ENCODE measurements at places on chromosomes 16 and 17.

DNA sequence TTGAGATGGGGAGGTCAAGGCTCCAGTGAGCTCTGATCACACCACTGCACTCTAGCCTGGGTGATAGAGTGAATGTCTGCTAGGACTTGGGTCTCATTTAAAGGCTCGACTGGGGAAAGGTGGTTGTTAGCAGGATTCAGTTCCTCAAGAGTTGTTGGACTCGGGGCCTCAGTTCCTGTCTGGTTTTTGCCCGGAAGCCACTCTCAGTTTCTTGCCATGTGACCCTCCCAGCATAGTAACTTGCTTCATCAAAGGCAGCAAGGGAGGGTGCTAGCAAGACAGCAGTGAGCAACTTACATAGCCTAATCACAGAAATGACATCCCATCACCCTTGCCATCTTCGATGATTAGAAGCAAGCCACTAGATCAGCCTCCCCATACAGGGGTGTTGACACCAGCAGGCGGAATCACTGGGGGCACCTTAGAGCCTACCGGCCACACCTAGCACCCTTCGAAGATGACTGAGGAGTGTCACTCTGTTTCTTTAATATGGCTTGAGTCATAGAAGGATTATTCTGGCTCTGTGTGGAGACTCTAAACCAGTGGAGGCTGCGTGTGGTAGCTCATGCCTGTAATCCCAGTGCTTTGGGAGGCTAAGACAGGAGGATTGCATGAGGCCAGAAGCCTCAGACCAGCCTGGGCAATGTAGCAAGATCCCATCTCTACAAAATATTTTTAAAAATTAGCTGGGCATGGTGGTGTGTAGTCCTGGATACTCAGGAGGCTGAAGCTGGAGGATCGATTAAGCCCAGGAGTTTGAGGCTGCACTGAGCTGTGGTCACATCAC, 13.2 kb upstream of the SCNN1B start:
- DNase-seq: no peak

DNA sequence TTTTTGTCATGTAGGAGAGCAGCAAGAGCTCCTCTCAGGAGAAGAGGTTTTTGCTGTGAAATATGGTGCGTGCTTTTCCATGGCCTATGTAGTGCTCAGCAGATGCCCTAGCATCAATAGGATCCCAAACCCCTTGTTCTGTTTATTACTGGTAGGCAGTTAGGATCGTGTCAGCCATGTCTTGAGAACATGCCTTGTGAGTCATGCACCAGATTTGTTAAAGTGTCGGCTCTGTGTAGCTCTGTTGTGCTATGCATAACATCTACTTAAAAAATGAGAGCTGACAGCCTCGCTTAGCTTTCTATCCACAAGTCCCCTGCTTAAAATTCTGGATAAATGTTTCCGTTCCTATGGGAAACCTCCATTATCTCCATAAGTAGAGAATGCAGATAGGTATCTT, 4.4 kb upstream of the EIF4A3 start:
- no peak for DNase-seq

- no peak for DNase-seq
Observed at GRCh38 chr16:15643946-15644250, 944 bp upstream of the MARF1 start.

GRCh38 chr17:50863931-50864330, 2.2 kb downstream of the TOB1 start:
- DNase-seq: no peak

- no peak for DNase-seq
Observed at GRCh38 chr17:52032454-52032853, 126.1 kb downstream of the CA10 start.

GRCh38 chr16:30503403-30504296, 22.7 kb downstream of the ZNF768 start:
- DNase-seq: no peak

GRCh38 chr17:17156511-17156910, 49.6 kb downstream of the PLD6 start:
- no peak for DNase-seq

GRCh38 chr16:83704656-83705055, 103.1 kb upstream of the HSBP1 start:
- DNase-seq: no peak

- DNase-seq: no peak
Observed at GRCh38 chr16:4624827-4625559, 367 bp downstream of the MGRN1 start.

DNA sequence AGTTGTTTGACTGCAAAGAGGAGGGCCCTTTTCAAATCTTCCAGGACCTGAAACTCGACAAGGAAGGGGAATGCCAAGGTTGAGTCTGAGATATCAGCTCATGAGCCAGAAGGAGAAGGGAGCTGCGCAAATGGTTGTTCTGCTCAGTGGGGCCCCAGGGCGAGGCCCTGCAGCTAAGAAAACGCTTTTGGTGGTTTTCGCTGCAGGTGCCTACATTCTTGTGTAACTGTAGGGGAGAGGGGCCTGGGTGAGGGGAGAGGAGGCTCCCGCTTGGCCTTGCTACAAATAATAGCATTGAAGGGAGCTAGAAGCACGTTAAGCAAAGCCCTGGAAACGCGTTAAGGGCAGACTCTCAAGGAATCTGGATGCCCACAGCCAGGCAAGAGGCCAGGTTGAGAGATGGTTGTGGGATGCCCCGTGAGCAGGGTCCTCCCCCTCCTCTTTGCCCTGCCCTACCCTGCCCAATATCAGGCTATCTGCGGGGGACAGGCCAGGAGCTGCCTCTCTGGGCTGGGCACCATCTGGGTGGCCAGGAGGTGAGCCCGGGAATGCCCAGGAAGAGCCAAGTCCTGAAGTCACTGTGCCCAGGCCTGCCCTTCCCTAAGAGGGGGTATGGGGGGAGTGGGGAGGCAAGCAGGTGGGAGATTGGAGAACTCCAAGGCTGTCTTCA, 21.9 kb downstream of the GPR142 start:
- no peak for DNase-seq

DNA sequence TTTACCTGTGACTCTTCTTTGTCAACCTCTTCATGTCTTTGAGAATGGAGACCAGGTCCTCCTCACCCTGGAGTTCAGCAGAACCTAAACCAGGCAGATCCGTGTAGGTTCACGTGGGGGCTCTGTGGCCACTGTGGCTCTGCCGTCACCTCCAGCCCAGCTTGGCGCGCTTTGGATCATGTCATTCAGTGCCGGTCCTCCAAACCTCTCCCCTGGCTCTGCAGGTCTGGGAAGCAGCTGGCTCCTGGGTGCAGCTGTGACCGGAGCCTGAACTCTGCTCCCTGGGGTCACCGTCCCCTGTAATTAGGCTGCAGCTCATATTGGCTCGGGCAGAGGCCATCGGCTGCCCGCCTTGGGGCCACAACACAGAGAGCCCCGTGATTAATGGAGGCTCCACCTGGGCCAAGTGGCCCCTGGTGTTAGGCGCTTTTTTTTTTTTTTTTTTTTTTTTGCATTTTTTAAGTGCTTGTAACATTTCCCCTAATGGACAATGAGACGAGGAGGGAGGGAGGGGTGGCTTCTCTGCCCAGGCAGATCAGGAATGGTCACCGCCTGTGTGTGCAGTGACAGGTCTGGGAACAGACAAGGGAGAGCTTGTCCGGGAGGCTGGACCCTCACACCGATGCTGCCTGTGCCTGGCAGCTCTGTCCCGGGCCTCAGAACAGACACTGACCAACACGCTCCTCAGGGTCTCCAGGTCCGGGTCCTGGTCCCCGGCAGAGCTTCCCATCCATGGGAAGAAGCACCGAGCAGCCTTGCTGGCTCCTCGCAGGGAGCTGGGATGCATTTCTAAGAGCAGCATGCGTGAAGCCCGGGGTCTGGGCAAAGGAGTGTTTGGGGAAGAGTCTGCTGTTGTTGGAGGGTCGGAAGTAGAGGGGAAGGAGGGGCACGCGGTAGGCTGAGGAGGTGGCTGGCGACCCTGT, 247.9 kb downstream of the SEC14L1 start:
- DNase-seq: no peak

GRCh38 chr16:65226077-65226476, 104.2 kb upstream of the CDH11 start:
- DNase-seq: no peak

- no peak for DNase-seq
Observed at GRCh38 chr17:66469461-66469860, 167.0 kb downstream of the PRKCA start.

DNA sequence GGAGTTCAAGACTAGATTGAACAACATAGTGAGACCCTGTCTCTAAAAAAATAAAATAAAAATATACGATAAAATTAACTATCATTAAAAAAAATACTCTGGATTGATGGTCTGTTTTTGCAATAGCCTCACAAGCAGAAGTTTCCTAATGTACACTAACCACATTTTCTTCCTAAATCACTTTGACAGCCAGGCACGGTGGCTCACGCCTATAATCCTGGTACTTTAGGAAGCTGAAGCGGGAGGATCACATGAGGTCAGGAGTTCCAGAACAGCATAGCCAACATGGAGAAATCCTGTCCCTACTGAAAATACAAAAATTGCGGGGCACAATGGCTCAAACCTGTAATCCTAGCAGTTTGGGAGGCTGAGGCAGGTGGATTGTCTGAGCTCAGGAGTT, 64.7 kb downstream of the HELZ start:
- no peak for DNase-seq

DNA sequence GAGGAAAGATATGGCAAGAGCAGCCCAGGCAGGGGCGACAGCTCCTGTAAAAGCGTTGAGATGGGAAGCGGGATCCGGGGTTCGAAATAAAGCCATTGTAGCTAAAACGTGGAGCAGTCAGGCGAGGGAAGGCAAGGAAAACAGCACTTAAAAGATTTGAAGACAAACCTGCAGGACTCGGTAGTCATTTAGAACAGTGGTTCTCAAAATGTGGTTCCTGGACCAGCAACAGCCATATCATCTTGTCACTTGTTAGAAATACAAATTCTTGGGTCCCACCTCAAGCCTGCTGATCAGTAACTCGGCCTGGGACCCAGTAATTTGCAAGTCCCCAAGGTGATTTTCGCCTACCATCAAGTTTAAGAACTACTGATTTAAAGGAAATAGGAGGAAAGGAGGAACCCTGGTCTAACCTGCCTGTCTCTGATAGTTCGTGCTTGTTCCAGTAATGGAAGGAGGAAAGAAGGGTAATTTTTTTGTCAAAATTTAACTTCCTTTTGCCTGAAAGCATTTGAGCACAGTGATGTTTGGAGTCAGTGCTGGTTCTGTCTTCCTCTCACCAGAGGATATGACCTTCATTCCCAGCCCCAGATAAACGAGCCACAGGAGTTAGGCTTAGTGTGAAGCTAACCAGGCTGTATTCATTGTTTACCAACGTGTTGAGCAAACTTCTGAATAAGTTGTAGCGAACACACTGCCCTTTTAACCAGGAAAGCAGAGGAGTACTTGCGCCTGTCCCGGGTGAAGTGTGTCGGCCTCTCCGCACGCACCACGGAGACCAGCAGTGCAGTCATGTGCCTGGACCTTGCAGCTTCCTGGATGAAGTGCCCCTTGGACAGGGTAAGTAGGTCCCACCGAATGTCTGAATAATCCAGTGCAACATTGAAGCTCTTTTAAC, 1.1 kb downstream of the ORC6 start:
- DNase-seq: no peak

- DNase-seq: no peak
Observed at GRCh38 chr17:70525961-70526360, 356.6 kb downstream of the KCNJ2 start.

DNA sequence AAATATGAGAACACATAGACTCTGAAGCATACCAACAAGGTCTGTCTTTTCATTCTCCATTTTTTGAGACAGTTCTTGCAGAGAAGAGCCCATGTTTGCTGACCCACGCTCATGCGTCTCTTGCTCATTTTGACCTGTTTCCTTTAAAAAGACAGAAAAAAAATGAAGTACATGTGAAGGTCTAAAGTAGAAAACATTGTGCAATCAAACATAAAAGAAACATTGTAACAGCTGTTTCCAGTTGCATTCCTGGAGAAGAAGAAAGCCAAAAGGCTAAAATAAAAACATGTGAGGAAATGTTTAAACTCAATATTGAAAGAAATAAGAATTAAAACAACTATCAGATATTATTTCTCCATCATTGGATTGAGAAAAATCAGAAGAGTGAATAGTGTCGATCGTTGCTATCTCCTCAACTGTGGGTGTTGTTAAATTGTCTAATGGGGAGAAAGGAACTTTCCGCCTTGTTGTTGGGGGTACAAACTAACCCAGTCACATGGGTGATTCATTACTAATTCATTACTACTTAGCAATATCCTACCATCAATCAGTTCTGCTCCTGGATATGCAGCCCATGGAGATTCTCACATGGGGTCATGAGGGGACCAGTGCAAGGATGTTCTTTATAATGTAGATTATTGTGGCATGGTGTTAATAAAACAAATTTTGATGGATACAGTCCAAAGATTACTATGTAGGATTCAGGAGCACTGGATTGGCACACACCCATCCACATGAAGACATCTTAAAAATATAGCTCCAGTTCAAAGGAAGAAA, 9.5 kb downstream of the ABCA9 start:
- no peak for DNase-seq

DNA sequence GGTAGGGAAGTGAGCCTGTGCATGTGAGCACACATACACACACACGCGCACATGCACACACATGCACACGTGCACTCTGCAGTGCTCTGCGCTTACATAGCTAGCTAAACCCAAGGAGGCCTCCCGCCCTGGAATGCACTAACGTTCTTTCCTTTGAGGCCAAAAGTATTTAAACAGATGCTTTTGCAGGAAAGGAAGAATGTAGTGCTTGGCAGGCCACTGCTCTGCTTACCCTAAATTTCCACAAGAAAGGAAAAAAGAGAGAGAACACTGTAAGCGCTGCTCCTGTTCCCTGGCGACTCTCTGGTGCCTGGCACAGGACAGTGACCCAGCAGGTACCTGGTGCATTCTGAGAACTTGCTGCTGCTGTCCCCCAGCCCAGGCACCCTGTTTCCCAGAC, 31.3 kb upstream of the MRPS23 start:
- no peak for DNase-seq

DNA sequence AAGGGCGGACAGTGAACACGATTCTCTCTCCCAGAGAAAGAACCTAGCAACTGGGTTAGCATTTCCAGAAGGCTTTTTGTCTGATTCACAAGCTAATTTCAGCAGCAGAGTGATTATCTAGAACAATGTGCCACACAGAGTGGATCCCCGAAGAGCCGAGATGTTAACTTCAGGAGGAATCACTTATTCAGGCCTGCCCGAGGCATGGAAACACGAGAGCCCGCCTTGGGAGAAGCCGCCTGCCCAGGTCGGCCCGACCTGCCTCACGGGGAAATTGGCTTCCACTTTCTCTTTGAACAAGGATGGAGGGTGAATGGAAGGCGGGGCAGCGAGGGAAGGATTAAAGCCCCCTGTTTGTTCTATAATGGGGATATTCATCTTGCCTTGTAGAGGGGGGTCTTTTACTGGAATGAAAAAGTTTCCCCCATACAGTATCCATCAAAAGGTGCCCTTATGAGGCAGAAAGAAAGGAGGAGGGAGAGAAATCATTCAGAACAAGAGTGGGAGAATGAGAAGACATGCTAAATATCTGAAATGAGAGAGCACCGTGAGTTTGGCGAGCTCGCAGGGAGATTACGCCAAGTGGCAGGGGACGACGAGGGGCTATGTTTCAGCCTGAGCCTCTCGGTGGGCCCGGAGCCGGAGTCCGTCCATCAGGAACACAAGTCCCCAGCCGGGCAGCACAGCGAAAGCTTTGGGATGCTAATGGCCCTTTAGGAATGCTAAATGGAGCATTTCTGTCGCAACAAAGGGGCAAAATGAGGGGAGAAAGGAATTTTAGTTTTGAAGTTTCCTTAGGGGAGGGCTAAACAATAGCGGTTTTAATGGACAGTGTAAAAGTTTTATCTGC, 33.0 kb downstream of the NTN1 start:
- no peak for DNase-seq

All from esophagus squamous epithelium (tissue), 5 donors.